ENCODE measurements at places on chromosomes 5 and 9.

DNA sequence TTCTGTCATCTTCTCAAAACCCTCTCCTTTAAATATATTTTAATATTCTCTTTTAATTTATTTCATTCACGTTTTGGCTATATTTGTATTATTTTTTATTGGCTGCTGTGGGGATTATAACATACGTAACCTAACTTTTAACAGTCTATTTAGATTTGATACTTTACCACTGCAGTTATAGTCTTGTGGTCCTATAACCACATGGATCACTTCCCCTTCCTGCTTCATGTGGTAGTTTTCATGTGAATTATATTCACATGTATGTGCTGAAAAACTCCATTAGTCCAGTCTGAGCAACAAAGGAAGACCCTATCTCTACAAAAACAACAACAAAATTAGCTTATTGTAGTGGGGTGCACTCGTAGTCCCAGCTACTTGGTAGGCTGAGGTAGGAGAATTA is 34.3 kb downstream of the CENPP start:
- peak; percentile 30 for DNase-seq

DNA sequence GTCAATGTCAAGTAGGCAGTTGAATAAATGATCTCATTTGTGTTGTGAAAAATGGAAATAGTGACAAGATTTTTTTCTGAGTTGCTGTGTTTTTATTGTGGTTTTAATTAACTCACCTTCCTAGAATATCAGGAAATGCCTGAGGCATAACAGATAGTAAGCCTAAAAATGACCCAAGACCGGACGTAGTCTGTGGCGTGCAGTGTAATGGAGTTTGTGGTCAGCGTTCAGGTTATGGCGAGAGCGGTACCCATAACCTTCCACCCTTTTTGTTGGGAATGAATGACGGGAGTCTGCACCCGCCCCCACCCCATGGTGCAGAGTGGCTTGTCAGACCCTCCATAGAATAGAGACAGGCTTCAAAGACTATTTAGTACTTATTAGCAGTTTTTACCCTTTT is 119.3 kb downstream of the GALNT10 start:
- no peak for DNase-seq

GRCh38 chr9:78369639-78370219 is 72.8 kb downstream of the PSAT1 start:
- DNase-seq, result peak; percentile 43

- DNase-seq, result no peak
Observed at GRCh38 chr5:9157811-9158210, 388.1 kb downstream of the SEMA5A start.

DNA sequence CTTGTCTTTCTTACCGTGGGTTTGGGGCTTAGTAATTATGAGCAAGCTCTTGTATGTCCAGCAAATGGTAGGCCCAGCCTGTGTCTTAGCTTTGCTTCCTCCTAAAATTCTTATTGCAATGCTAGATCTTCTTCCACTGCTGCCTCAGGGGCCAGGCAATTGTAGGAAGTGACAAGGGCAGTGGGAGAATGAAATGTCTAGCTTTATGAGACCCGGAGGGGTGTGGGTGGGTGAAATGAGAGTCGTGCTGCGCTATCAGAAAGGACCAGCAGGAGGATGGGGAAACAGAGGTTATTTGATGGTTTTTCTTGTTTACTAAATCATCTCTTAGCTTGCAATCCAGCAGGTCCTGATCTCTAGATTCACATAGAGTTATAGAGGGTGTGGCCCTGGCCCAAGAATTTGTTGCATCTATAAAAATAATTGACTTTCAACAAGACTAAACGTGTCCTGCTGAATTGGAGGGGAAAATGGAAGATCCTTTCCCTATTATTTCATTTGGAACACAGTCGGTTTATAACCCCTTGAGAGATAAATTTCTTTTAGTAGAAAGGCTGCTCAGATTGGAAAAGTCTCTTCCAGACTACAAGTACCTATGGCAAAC is 43.7 kb downstream of the ZNF366 start:
- peak; percentile 90 for DNase-seq

- no peak for DNase-seq
Observed at GRCh38 chr5:20470997-20471396, 483.0 kb upstream of the CDH18 start.

DNA sequence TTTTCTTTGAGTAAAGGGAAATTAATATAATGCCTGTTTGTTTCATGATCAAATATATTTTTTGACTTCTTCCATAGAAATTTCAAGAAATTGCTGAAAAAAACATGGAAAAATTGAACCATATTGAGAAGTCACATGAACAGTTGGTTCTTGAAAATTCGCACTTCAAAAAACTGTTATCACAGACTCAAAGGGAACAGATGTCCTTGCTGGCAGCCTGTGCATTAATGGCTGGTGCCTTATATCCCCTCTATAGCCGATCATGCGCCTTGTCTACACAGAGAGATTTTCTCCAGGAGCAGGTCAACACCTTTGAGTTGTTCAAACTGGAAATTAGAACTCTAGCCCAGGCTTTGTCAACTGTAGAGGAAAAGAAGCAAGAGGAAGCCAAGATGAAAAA is 191.4 kb downstream of the CCDC171 start:
- DNase-seq, result no peak

GRCh38 chr5:35717718-35718117 is 100.1 kb downstream of the SPEF2 start:
- no peak for DNase-seq

DNA sequence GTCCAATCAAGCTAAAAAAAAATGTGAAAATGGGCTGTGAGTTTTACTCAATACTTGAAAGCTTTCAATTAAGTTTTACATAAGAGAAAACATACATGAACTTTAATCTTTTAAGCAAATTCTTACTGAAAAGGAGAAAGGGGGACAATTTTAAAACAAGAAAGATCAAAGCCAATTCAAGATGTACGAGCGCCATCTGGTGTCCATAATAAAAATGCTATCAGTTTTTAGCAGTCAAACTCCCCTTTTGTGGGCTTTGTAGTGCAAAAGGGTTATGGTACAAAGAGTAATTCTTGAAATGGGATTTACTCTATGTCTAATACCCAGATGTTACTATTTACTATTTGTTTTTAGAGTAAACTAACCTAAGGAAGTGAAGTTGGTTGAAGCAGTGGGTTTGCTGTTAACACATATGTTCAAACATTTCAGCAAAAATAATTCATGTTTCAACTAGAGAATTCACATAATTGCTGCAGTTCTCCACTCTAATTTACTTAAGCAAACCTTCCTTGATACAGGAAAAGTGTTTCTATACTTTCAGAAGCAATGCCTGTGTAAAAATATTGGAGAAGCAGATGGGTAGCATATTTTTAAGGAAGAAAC is 228.2 kb upstream of the TYRP1 start:
- no peak for DNase-seq

DNA sequence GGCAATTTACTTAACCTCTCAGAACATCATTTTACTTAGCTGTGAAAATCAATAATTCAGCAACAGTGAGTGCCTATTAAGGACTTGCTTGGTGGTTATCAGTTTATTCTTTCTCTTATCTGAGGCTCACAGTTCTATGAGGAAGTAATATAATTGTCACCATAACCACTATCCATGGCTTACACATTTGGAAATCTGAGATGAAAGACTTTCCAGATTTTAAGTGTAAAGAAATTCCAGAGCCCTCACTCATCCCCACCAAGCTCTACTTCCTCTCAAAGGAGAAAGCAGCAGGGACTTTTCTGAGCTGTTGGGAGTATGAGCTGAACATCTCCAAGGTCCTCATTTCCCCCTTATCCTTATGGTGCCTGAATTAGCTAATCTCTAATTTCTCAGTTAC is 321.5 kb downstream of the FBXL7 start:
- DNase-seq, result no peak

- DNase-seq, result no peak
Observed at GRCh38 chr9:91857291-91858212, 92.5 kb downstream of the ROR2 start.

DNA sequence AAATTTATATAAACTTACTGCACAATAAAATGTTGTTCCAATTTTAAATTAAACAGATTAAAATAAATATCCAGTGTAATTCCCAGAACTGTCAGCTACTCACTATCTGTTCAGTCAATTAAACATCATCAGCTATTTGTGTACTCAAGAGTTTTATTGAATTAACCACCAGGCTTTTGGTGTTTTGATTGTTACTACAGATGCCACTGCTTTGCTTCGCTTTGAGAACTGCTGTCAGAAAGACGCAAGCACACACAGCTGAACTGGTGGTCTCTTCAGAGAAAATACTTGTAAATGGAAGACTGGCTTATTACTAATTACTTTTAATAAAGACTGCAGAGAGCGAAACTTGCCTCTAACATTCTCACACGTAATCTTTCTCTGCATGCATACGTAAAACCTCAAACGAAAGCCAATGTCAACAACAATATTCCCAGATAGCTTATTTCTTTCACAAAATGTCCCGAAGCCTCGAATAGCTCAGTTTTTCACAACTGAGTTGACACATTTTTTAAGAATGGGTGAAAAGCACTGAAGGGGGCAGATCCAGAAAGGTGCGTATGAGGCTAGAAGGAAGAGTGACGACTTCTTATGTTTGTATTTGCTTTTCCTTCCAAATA is 259.6 kb upstream of the RPS23 start:
- no peak for DNase-seq

DNA sequence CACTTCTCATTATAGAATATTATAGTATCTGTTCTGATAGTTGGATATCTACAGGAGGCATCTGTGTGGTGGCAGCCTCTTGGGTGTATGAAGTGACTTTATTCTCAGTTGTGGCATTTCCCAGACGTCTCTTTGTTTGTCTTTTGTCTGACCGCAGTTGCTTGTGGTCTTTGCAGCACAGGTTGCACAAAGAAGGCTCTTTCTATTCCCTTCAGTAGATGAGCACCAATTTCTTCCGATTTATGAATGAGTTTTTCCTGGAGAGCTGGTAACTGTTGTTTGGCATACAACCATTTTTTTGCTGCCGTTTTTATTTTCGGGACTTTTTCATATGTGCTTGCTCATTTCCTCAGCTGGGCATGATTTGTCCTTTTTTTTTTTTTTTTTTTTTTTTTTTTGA is 56.4 kb upstream of the MYO10 start:
- no peak for DNase-seq

GRCh38 chr5:16644301-16644889 is 27.6 kb upstream of the RETREG1 start:
- no peak for DNase-seq

DNA sequence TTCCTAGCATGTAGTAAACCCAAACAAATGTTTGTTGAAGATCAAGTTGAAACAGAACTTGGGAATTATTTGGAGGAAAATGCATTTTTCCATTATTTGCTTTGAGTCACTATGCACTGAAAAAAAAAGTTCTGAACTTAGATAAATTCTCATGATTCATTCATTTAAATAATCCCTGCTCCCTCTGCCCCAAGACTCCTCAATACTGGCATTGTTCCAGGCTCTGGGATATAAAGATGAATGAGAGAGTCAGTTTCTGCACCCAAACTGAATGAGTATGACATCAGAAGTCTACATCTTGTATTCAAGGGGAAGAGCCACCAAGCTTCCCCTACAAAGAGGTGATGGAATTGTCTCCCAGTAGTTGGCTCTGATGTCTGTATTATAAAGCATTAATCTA is 123.9 kb downstream of the SEC61B start:
- DNase-seq, result no peak

- DNase-seq, result peak; percentile 80
Observed at GRCh38 chr9:137691646-137692351, 73.0 kb downstream of the EHMT1 start.

DNA sequence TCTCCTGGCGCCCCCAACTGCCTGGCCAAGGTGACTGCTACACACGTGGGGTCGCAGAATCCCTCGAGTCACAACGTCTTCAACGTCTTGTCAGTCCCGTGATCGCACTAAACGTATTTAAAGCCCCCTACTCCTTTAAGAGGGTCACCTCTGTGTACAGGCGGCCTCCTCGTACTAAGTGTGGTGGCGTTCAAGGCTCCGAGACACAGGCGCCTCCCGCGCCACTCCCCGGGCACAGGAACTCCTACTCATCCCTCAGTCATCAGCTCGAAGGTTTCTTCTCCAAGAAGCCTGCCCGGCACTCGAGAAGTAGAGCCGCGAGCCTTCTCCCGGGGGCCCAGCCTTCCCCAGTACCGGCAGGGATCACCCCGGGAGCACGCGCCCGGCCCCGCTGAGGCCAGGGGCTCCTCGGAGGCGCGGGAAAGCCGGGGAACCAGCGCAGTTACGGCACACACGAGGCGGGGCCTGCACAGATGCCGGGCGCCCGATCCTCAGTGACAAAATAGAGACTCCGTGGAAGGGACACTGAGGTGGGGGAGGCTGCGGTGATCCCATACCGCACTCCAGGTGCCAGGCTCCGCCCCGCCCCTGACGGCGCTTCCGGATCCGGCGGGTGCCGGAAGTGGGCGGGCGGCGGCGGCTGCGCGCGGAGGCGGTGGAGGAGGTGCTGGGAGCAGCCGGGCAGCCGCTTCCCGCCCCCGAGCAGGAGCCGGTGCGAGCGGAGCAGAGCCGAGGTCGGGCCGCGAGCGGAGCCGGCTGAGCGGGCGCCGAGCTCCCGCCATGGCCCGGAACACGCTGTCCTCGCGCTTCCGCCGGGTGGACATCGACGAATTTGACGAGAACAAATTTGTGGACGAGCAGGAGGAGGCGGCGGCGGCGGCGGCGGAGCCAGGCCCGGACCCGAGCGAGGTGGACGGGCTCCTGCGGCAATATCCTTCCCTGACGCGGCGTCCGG is 6.9 kb downstream of the ARPC5L start:
- peak; percentile 86 for DNase-seq

DNA sequence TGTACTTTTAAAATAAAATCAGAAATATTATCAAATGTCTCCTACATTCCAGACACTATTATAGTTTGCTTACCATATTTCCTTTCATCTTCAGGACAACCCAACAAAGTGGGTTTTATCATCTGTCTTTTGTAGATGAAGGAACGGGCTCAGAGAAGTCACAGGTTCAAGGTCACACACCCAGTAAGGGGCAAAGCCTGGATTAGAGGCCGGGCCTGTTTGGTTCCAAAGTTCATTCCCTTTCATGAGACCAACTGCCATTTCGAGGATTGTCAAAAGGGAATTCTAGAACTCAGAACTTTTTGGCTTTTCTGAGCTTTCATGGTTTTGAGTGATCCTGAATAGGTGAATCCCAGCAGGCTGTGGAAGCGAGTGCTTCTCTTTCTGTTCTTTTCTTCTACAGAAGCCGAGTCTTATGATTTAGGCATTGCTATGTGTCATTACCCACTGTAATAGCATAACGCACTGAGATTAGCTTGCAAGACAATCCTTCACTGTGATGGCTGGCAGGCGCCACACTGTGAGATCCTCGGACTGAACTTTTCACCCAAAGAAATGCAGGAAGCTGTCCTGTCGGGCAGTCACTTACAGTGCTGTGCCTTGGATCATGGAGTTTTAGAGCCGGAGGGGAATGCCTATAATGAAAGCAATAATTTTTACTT is 43.8 kb upstream of the ANKH start:
- no peak for DNase-seq

DNA sequence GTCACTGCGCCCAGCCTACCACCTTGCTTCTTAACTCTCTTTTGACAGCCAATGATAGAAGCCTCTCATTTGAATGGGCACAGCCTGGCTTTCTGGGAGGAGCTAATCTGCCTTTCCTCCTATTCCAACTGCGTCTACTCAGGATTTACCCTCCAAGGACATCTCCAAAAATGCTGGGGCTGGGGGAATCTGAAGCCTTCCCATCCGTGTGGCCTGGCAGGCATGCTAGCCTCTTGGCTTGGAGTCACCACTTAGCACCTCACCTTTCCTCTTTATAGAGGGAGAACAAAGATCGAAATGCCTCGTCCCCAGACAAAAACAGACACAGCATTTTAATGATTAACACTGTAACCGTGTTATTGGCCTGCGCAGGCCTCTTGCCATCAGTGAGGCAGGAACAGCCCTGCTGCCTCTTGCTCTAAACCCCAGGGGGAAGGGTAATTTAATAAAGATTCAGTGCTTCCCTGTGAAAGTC is 108.2 kb upstream of the KLF4 start:
- no peak for DNase-seq

Measured in inflammatory macrophage (primary cell).